Cardiac muscle cell (in vitro differentiated cells and primary cell): ENCODE measurements at places on chromosomes 5 and 9. TPM values are rescaled to one million over a fixed set of nuclear protein-coding genes. Genes with fewer than 3 reads are reported as not detected.

Gene PDCD1LG2
- total RNA-seq = not detected in 2 replicates

Gene ENHO
- 3.9 and 7.6 TPM in 2 replicates for total RNA-seq

Gene LCN15
- 0.32 and 0.77 TPM in 2 replicates for total RNA-seq

Gene ZDHHC11
- 12.4 and 12.7 TPM in 2 replicates for total RNA-seq

Gene TLX3
- total RNA-seq = not detected in 2 replicates

Gene ASPN
- total RNA-seq = not detected in 2 replicates

Gene FRMD3
- total RNA-seq = 66.4 and 74.1 TPM in 2 replicates

Gene SYK
- not detected in 2 replicates for total RNA-seq

Gene AHRR
- total RNA-seq = 1.2 and 1.4 TPM in 2 replicates

Gene SMIM33
- total RNA-seq = not detected in 2 replicates

Gene THOC3
- total RNA-seq = 69.3 and 76.8 TPM in 2 replicates

Gene SNCB
- 1.6 and 2.4 TPM in 2 replicates for total RNA-seq

Gene TRMT10B
- 4.1 and 4.5 TPM in 2 replicates for total RNA-seq

Gene KIF4B
- not detected in 2 replicates for total RNA-seq

Gene RPS14
- 2,228 and 2,781 TPM in 2 replicates for total RNA-seq

Gene STK10
- 7.6 and 16.4 TPM in 2 replicates for total RNA-seq

Gene CCDC69
- total RNA-seq = 85.4 and 104 TPM in 2 replicates

Gene GPR151
- not detected in 2 replicates for total RNA-seq

Gene TXNDC8
- total RNA-seq = not detected in 2 replicates

Gene PRKAA1
- 21.5 and 26.1 TPM in 2 replicates for total RNA-seq

Gene SPATA9
- total RNA-seq = 0.45 and 1.0 TPM in 2 replicates

Gene NR2F1
- 1.3 and 1.5 TPM in 2 replicates for total RNA-seq

Gene ENTREP1
- total RNA-seq = 110 and 176 TPM in 2 replicates

Gene ZMAT2
- 30.2 and 47.0 TPM in 2 replicates for total RNA-seq

Gene CAVIN4
- total RNA-seq = 2.3 and 2.4 TPM in 2 replicates

Gene FAM163B
- total RNA-seq = 4.6 and 5.6 TPM in 2 replicates

Gene SCGB3A2
- not detected in 2 replicates for total RNA-seq

Gene SLC6A19
- total RNA-seq = 0.09 and 0.49 TPM in 2 replicates

Gene SLC22A4
- total RNA-seq = 0.27 and 0.53 TPM in 2 replicates

Gene PITX1
- 0.07 TPM in 1 of 2 replicates, not detected in the other for total RNA-seq

Gene NOXA1
- 6.8 and 12.0 TPM in 2 replicates for total RNA-seq
